ENCODE measurements at places on chromosomes 2 and 18. TPM values are rescaled to one million over a fixed set of nuclear protein-coding genes. Genes with fewer than 3 reads are reported as not detected.
A peak's percentile ranks its signal among the peaks of the same experiment; 100 is the strongest.

DNA sequence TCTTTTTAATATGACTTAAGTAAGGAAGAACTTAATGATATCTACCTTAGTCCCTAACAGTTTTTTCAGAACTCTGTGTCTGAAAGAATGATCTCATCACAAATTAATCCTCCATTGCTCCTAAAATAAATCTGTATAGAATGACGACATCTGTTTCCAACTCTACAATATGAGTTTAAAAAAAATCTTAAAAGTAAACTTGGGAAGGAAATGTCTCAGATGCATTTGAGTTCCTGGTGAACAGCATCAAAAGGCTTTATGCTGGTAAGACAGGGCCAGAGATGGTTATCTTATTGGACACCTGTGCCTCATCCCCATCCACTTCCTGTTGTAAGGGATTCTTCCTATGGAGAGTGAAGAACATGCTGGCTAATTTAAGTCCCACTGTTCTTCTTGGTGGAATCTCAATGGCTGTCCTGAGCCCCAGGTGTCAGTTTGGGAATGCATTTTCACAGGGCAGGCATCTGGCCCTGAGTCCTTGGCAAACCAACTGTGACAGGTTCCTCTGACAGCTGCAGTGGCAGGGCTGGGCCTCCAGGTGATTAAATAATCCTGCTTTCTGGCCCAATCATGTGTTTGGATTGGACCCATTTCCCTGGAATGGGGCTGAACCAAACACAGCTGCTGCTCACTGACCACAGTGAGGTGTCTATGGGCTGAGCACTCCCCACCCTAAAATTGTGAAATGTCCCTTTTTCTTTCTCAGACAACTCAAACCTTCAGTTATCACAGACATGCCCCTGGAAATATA, 12.9 kb upstream of the NCKAP5 start:
- DNase-seq = no peak

DNA sequence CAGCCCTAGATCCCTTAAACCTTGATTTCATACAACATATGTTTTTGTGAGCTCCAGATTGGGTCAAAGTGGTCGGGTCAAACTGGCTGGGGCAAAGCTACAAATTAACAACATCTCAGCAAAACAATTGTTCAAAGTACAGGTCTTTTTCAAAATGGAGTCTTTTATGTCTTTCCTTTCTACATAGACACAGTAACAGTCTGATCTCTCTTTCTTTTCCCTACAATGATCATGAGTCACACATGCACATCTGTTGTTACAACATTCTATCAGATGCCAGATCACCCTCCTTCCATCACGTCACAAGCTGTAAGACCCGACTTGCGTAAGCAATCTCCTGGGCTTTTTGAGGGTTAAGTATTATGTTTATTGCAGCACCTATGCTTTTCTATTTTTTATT, 55.1 kb downstream of the RHOB start:
- no peak for DNase-seq

- DNase-seq = no peak
Observed at GRCh38 chr2:65528241-65528574, 95.8 kb upstream of the SPRED2 start.

DNA sequence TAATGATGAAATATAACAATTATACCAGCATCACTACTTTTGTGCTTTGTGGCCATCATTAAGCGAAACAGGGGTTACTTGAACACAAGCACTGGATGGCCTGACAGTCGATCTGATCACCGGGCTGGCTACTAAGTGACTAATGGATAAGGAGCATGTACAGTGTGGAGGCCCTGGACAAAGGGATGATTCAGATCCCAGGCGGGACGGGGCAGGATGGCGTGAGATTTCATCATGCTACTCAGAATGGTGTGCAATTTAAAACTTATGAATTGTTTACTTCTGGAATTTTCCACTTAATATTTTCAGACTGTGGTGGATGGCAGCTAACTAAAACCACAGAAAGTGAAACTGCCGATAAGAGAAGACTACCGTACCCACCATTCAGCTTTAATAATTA, 7.0 kb upstream of the CLIP4 start:
- no peak for DNase-seq

DNA sequence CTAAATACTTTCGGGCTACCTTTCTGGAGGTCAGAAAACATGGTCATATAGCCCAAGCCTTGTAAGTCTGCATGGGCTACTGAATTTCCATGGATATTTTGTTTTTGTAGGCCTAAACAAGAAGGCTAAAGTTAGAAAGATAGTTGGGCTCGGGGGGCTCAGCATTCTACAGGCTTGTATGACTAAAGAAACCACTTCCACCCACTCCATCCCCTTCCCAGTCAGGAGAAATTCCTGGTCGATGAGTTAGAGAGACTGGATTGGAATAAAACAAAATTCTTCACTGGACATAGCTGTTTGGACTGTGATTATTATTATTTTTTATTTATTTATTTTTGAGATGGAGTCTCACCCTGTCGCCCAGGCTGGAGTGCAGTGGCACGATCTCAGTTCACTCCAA, 539.4 kb upstream of the TNP1 start:
- DNase-seq = no peak

DNA sequence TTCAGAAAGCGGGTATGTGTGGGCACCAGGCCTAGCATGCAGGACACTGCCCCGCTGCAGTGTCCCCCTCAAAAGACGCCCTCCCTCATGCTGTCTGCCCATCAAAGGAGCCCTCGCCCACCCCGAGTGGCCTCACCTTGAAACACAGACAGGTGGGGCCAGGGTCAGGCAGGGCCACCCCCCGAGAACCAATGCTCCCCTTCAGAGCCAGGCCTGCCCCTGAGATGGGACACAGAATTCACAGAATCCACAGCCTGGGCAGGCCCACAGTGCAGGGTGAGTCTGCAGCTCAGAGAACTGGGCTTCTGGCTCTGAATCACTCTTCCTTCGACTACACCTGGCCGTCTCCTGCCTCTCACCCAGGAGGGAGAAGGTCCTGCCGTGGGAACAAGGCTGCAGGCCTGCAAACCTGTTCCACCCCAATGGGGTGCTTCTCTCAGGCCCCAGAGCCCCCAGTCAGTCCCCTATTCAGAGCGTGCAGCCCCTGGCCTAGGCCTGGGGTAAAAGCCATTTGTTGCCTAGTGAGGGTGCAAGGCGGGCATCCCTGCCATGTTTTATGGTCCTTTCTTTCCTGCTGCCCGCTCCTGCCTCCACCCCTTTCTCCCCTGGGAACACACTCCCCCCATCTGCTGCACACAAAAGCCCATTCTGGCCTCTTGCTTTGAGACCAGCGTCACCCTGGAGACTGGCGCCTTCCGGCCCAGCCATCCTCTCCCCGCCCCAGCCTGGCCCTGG, 11.3 kb upstream of the ARHGEF4 start:
- no peak for DNase-seq

DNA sequence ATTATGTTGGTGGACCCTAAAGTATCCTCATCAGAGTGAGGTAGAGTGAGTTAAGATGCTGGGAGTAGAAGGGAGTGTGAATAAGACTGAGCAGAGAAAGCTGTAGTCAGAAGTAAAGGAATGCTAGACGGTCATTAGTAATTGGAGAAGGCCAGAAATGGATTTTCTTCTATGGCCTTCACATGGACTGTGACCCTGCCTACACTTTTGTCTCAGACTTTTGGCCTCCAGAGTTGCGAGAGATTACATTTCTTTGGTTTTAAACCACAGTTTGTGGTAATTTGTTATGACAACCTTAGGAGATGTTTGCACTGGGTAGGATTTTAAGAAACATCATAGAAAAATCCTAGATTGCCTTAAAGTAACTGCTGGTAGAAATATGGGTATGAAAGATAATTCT, 1267.7 kb upstream of the TMEFF2 start:
- no peak for DNase-seq

DNA sequence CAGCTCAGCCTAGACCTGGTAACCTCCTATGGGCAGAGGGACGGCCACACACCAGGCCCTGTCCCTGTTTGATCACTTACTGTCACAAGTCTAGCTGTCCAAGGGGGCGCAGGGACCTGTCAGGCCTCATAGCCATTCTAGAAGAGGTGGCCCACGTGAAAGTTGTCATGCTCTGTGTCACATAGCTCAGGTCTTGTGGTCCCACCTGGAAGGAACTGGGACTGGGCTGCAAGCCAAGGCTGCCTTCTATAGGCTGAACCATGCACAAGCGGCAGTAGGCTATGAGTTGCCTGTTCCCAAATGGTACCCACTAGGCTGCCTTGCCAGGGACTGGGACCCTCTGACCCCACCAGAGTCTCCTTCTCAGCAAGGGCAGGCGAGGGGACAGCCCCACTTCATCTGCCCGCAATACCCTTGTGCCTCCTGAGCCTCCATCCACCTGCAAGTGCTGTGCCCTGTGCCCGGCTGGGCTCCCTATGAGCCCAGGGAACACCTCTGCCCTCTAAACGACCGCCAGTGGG, 177.5 kb downstream of the ANAPC1 start:
- no peak for DNase-seq

The GKN1 gene
- total RNA-seq = not detected

The SLC9A2 gene
- total RNA-seq = not detected

- no peak for DNase-seq
Observed at GRCh38 chr2:158716121-158716791, 78.9 kb upstream of the DAPL1 start.

GRCh38 chr2:65316072-65316471, 88.4 kb downstream of the ACTR2 start:
- DNase-seq = no peak

- peak; percentile 72 for DNase-seq
Observed at GRCh38 chr2:118309946-118310680, 221.8 kb downstream of the INSIG2 start.

GRCh38 chr18:69401972-69402532, 1.4 kb downstream of the DOK6 start:
- no peak for DNase-seq

The RNF144A gene
- total RNA-seq = 76.9 TPM

The LRRTM1 gene
- total RNA-seq = not detected

DNA sequence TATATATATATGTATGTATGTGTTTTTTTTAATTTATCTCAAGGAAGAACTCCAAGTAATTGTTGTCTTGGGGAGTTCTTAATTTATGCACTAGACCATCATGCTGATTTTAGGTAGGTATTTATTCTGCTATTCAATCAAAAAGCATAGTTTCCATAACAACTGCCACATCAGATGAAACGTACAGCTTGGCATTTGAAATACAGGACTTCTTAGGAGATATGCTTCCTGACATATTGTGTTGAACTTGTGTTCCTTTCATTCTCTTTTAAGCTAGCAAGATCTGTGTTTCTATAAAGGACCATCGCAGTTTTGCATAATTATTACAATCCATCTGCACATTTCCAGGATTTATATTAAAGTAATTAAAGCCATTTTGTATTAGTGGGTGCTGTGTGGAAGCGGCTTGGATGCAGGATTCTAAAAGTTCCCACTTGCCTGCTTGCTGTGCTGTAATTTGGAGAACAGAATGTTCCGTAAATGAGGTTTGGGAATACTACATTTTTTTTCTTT, 343.5 kb upstream of the FANCL start:
- no peak for DNase-seq

The ZC3H6 gene
- 9.0 TPM for total RNA-seq

GRCh38 chr2:31049916-31050588, 88.2 kb downstream of the GALNT14 start:
- DNase-seq = no peak

DNA sequence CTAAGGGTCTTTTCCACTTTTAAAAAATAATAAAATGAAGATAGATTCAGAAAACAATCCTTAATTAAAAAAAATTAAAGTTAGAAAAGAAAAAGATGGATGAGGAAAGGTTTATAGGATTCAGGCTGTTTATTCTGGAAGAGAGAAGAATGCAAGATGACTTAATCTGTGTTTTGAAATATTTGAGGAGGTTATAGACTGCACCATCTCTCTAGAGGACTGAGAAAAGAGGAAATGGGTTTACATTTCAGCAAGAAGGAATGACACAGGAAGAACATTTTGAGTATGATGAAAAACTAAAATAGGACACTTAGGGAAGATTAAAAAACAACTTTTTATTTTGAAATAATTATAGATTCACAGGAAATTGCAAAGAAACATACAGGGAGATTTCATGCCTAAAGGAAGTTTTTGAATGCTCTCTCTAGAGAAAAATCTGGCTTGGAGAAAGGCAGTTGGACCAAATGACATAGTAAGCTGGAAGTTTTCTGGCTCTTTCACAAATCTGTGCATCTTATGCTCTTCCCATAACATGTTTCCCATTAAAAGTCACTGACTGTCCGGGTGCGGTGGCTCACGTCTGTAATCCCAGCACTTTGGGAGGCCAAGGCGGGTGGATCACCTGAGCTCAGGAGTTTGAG, 75.0 kb downstream of the CERS6 start:
- DNase-seq = no peak

DNA sequence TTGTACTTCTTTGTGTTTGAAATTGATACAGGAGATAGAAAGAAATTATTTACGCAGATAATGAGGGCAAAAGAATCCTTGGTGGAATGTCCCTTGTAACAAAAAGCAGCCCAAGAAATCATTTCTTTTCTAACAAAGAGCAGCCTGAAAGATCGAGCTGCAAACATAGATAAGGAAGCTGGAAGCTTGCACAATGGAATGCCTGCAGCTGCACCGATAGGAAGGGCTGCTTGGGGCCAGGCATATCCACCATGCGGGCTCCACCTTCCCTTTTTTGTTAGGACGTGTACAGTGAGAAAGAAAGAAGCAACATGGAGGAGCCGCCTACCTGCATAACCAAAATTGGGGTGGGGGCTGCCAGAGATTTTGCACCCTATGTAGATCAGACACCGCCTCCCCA, 568.7 kb downstream of the METTL4 start:
- no peak for DNase-seq

GRCh38 chr2:6052649-6053048, 360.5 kb downstream of the SOX11 start:
- DNase-seq = no peak

The SMAD7 gene
- total RNA-seq = 23.8 TPM

GRCh38 chr2:20033322-20033721, 18.1 kb downstream of the LAPTM4A start:
- no peak for DNase-seq

GRCh38 chr18:44682201-44682870, 1.6 kb downstream of the SETBP1 start:
- DNase-seq = no peak

DNA sequence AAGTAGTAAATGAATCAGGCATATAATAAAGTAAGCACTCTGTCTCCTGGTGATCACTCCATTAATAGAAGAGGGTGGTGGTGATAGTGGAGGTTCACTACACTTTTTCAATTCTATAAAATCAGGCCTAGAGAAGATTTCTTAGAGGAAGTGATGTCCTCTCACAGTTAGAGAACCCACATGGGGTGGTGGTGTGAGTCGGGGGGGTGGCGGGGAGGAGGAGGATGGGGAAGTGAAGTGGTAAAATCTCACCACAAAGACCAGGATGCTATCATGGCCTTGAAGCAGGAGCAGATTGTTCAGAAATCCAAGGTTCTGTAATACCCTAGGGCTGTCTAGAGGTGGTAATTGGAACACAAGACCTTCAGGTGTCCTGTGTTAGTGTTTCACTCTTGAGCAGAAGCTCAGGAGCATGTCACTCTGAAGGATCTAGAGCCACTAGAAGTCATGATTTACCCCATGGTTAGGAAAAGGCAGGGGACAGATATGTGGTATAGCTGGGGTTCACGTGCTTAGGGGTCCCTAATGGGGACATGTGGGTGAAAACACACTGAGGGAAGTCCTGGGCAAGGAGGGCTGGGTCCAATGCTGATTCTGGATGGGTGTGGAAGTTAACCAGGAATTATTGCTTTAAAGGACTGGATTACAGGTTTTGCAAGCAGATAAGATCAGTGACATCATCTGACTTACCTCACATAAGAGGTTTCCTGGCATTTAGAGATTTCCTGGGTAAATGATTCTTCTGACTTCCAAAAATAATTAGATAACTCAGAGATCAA, 31.0 kb downstream of the RNF125 start:
- peak; percentile 78 for DNase-seq

GRCh38 chr18:35406666-35407065, 29.5 kb upstream of the ZNF396 start:
- DNase-seq = no peak

- no peak for DNase-seq
Observed at GRCh38 chr2:75464348-75464946, 96.3 kb downstream of the EVA1A start.

All from activated CD8-positive, alpha-beta T cell treated with anti-CD3 and anti-CD28 coated beads, Interleukin-2, amount 10 ng/mL, durations not matched to agents 7 days and 5 days (primary cell).